ENCODE measurements at places on chromosomes 11 and 22. TPM values are rescaled to one million over a fixed set of nuclear protein-coding genes. Genes with fewer than 3 reads are reported as not detected.

Gene MFNG
- 63.2 TPM for total RNA-seq

Gene OR52E8
- total RNA-seq, result not detected

Gene CNIH2
- total RNA-seq, result 5.7 TPM

Gene C11orf68
- total RNA-seq, result 12.3 TPM

Gene CABP4
- 5.2 TPM for total RNA-seq

Gene RFPL3
- total RNA-seq, result not detected

Gene OR51I1
- total RNA-seq, result not detected

Gene OR6T1
- not detected for total RNA-seq

Gene C11orf16
- total RNA-seq, result not detected

Gene SAA1
- total RNA-seq, result not detected

Gene XRCC6
- total RNA-seq, result 202 TPM

Gene ME3
- total RNA-seq, result 5.1 TPM

Gene JAM3
- 12.1 TPM for total RNA-seq

Gene CDPF1
- 0.81 TPM for total RNA-seq

Gene CEND1
- total RNA-seq, result not detected

Gene SOX10
- not detected for total RNA-seq

Gene TUB
- total RNA-seq, result not detected

Gene TRPC6
- not detected for total RNA-seq

Gene KCNE3
- not detected for total RNA-seq

Gene CCDC89
- total RNA-seq, result not detected

Gene KDELR3
- not detected for total RNA-seq

Gene TYR
- not detected for total RNA-seq

Gene SCGB1C1
- total RNA-seq, result not detected

Gene PGR
- total RNA-seq, result not detected

Gene KRTAP5-11
- not detected for total RNA-seq

Gene DERL3
- total RNA-seq, result 0.92 TPM

Gene PAX6
- total RNA-seq, result not detected

Gene ACR
- not detected for total RNA-seq

Gene SLC6A5
- total RNA-seq, result not detected

Gene TREH
- total RNA-seq, result not detected

Gene TSSK2
- 0.27 TPM for total RNA-seq

Measured in CD8-positive, alpha-beta T cell (primary cell).